IPS DF 6.9 (cell line): ENCODE measurements at places on chromosomes 6 and 20.
A peak's percentile ranks its signal among the peaks of the same experiment; 100 is the strongest.

- no peak for DNase-seq
Measured at GRCh38 chr6:154457046-154457713, 53.3 kb downstream of the CNKSR3 start.

DNA sequence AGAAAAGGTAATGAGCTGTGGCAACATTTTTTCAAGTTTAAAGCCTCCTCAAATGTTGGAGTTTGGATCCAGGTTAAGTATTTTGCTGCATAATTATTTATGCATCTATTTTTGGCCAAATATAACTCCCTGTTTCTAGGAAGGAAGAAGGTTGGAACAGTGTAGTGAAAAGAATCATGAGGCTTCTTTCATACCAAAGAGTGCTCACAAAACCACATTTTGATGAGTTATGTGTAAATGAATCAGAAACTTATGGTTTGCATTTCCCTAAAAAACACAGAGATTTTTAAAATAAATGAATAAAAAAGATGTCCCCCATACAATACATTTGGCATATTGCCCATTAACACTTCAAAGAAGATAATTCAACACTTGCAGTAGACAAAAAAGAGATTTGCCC is 246.9 kb upstream of the PRDM1 start:
- DNase-seq, result no peak

GRCh38 chr6:84422380-84422968 is 195.0 kb upstream of the CEP162 start:
- DNase-seq, result peak; percentile 47

GRCh38 chr6:34810017-34810882 is 18.4 kb downstream of the BLTP3A start:
- no peak for DNase-seq

- no peak for DNase-seq
Measured at GRCh38 chr20:50597406-50597969, 87.3 kb downstream of the PTPN1 start.

GRCh38 chr6:89134723-89135122 is 11.1 kb upstream of the PM20D2 start:
- DNase-seq, result no peak
